ENCODE measurements at places on chromosomes 3 and 15.

- DNase-seq, result no peak
Observed at GRCh38 chr3:133948131-133948810, 52.6 kb upstream of the RAB6B start.

DNA sequence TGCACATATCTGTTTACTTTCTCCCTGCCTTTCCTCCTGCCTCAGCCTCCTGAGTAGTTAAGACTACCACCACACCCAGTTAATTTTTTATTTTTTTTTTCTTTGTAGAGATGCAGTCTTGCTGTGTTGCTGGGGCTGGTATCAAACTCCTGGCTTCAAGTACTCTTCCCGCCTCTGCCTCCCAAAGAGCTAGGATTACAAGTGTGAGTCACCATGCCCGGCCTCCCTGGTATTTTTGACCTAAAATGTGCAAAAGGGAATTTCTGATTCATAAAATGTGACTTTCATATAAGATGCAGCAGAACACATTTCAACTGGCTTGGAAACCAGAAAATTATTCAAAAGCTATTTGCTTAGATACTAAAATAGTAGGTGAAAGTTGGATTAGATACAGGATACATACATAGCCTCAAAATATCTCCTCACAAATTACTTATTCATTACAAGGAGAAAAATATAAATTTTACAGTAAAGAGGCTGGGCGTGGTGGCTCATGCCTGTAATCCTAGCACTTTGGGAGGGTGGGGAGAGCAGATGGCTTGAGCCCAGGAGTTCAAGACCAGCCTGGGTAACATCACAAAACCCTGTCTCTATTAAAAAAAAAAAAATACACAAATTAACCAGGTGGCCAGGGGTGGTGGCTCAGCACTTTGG lies 32.0 kb downstream of the MAP4 start:
- DNase-seq, result no peak

DNA sequence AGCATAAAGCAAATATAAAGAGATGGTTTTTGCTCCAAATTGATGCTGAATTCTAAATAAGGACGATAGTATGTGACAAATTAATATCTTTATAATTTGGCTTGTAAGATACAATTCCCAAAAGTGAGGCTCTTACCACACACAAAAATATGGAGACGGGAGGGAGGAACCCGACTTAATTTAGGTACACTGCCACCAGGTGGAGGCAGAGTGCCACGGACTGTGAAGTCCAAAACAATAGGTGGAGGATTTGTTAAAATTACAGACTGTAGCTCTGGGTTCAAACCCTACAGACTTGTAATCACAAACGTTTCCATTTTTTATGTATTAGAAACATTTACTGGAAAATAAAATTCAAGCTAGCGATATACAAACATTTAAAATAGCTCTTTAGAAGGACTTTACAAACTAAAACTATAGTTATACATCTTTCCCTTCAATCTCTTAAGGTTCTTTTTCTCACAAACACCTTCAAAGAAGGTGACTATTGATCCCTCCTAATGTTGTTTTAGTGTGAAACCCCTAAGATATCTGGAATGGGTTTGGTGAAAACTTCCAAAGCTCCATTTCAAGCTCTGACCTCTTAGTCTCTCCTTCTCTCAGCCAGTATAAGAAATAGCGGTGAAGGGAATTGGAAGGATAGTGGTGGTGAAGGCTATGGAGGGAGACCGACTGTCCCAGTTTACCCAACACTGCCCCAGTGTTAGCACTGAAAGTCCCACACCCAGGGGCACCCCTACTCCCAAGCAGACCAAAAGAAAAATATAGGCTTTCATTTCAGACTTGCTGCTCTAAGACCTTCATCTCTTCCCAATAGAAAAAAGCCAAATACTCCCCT lies 89.7 kb downstream of the AQP9 start:
- DNase-seq, result peak; percentile 60

- no peak for DNase-seq
Observed at GRCh38 chr3:100024520-100025303, 89.6 kb downstream of the FILIP1L start.

DNA sequence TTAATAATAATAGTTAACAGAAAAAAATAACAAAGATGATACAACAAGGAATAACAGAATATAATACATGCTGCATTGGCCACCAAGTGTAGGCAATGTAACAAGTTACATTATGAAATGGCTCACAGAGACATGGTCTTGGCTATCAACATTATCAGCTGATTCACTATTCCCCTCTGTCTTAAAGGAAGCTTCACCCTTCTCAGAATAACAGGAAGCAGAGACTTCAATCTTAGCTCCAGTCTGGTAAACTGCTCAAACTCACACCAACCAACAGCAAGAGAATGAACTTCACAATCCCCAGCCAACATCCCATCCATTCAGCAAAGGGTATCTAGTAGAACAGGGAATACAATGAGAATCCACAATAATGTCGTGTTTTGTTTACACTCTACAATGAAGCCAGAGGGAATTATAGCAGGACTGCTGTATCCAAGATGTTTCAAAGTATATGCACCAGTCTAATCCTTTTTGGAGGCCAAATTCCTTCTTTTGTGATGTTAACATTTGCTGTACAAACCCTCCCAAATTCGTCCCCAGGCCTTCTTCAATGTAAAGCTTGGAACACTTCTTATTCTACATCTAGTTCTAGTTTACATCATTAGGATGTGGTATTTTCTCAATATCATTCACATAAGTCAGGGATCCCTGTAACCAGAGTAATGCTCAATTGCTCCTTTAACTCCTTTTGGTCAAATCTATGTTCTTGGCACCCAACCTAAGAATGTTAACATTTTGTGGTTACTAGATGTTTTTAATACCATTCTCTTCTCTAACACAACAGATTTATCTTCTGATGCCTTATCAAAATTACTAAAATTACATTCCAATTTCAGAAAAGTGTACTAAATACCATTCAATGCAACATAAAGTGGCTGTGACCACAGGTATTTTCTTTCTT lies 52.4 kb upstream of the CMSS1 start:
- DNase-seq, result no peak

DNA sequence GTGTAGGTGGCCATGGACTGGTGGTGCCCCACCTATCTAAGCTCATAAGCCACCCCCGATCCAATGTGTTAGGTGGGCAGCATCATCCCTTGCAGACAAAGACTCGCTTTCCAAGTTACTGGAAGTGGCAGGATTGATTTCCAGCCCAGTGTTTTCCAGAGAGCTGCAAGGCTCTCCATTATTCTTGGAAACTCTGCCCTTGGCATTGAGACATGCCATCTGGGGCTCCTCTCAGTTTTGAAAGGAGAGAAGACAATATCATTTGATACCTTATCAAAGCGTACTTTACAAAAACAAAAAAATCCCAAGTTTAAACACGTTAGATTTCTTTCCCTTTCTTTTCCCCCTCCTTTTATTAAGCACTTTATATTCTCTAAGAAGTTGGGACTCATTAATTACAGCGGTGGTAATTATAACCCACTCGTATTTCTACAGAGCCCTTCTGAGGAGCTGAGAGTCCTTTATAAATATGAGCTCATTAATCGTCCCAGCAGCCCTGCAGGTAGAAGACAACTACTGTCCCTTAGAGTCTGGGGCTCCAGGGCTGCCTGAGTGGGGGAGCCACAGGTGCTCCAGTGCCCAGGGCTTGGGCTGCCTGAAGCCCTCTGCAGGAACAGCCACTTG lies 226.1 kb downstream of the TLE3 start:
- no peak for DNase-seq

- DNase-seq, result no peak
Observed at GRCh38 chr3:56976651-56977560, 83.6 kb upstream of the SPATA12 start.

DNA sequence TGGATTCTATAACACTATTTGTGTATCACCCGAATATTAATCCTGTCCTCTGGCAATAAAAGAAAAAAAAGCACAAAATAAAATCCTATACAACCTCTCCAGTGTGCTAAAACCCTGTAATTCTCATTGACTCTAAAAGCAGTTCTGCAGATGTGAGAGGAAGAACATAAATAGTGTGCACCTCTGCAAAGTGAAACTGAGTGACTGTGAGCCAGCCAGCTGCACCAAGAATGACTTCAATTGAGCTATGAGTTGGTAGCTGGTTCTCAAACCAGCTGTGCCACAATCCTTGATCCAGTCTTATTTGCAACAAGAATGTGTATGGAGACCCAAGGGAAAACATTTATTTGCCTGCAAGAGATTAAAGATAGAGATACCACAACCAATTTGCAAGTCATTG lies 31.2 kb upstream of the COL8A1 start:
- DNase-seq, result no peak

DNA sequence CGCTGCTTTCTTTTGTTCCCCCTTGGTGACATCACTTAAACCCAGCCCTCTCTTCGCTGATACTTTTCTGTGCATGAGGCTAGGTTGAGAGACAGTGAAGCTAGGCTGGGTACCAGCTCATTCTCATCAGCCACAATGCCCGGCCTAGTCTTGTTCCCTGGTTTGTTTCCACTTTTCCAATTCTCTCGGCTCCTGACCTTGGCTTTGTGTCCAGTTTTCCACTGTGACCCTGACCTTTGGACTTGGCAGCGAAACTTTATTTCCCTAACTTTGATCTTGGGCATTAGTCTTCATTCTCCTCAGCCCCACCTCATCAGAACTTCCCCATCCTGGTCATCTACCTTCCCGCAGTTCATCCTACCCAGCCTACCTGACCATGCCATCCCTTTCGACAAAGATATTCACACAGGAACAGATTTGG lies 908 bp upstream of the ADPGK start:
- no peak for DNase-seq

- no peak for DNase-seq
Observed at GRCh38 chr3:142723665-142723967, 218 bp upstream of the TRPC1 start.

DNA sequence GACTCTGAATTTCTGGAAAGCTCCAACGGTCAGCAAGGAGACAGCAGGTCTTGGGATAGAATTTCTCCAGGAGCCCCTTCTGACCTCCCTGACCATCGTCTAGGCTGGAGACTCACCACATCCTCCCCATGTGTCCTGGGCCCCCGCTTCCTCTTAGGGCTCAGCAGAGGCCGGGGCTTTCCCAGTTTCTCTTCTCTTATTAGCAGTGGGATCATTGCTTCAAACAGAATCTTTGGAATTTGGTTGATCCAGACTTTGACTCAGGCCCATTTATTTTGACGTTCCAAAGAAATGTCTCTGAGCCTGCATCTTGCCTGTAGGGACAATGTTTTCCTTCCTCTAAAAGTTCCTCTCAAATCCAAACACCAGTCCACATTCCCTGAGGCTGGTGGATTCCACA lies 38.4 kb upstream of the SLC6A6 start:
- DNase-seq, result no peak

- DNase-seq, result no peak
Observed at GRCh38 chr3:138241061-138241460, 54.0 kb downstream of the ARMC8 start.

GRCh38 chr3:10419637-10420232 lies 85.7 kb downstream of the ATP2B2 start:
- peak; percentile 20 for DNase-seq

DNA sequence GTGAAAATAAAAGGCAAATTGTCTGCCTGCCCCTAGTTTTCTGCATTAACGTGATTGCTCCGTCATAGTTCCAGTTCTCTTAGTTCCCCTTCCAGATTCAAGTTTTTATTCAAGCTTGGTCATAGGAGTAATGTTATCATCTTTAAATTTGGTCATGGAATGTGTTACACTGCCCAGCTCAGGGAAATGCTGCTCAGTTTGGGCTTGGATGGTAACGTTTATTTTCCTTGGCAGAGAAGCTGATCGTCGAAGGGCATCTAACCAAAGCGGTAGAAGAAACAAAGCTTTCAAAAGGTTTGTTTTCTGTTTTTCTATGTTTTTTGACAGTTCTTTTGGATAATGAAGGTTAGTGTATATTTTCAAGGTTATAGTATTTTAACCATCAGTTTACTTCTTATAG lies 118.4 kb upstream of the FLNB start:
- no peak for DNase-seq

DNA sequence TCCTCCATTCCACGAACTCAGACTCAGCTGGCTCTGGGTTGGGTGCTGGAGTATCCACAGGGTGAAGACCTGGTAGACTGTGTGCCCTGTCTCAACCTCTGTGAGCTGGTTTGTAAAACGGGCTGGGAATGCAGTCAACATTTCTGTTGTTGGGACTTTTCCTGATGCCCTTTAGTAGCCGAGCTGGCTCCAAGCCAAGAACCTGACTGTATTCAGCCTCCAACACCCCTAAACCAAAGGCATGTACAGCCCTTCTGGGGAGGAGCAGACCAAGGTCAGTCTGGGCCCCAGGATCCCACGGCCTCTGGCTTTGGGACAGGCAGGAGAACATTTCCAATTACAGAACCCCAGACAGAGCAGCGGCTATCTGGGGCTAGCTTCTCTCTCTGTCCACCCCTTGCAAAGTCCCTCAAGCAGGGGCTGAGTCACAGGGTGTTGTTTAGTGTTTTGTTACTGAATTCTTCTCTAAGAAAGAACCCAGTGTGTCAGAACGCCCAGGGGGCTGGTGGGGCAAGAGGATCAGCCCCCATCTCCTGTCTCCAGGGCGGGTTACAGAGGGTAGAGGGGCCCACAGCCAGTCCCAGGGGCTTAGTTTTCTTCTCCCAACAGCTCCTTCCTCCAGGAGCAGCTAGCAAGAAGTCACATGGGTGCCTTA lies 56.8 kb upstream of the SLC6A6 start:
- no peak for DNase-seq

- DNase-seq, result no peak
Observed at GRCh38 chr3:85977615-85978338, 1013.2 kb downstream of the VGLL3 start.

DNA sequence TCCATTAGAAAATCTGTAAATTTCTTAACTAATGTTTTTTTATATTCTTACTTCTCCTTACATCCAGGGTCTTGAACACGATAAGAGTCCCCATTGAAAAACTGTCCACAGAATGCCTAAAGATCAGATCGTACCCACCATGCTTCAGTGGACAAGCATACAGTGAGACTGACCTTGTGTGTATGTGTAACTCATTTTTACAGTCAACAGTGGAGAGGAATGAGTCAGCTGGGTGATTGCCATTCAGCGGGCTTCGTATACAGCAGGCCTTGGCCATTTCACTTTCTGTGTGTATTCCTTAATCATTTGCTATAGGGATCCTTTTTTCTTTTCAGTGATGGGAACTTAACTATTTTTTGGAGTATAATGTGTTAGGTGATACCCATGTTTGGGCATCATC lies 10.6 kb downstream of the PARP14 start:
- no peak for DNase-seq

DNA sequence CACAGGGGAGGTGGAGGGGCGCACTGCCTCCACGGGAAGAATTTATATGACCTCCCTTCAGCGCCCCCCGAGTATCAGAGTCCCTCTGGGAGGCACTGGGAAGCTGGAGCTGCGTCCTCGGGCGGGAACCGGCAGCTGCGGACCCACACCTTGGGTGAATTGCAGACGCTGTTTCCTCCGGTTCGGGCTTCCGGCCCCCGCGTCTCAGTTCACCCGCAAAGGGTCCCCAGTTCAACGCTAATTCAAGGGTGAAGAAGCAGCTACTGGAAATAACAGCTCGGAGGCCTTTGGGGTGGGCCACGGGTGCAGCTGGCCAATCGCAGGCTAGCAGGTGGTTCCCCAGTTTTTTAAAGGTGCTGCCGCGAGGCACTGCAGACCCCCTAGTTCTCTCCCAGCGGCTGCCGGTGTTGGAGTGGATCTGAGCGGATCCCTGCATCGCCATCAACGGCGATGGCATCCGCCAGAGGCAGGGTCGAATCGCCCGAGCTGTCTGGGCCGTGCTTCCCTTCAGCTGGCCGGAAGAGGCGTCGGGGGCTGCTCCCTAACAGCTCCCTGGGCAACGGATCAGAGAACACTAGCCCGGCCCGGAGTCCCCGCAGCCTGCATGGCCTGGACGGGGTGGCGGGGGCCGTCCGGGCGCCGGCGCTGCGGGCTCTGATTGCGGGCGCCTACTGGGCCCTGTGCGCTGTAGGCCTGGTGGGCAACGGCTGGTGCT lies 19.4 kb upstream of the ADAMTS7 start:
- DNase-seq, result peak; percentile 15

- DNase-seq, result no peak
Observed at GRCh38 chr15:43406189-43406588, 35.3 kb downstream of the TUBGCP4 start.
